ENCODE measurements at places on chromosomes 5 and 9.

DNA sequence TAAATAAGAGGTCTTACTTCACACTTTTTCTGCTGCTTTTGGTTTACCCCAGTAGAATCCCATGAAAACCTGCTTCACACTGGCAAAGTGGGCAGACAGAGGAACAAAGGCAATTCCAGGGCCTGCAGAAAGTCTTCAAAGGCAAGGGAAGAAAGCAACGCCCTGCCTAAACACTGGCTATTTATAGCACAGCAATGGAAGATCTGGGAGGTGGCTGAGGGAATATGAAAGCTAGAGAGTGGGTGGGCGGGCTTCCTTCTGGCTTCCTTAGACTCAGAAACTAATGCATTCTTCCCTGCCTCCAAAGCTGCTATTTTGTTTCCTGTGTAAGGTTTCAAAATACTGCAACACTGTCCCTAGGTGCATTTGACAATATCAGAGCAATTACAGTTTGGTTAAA is 46.8 kb downstream of the ELAVL2 start:
- DNase-seq, result no peak

- no peak for DNase-seq
Observed at GRCh38 chr9:134392900-134393299, 66.6 kb downstream of the RXRA start.

DNA sequence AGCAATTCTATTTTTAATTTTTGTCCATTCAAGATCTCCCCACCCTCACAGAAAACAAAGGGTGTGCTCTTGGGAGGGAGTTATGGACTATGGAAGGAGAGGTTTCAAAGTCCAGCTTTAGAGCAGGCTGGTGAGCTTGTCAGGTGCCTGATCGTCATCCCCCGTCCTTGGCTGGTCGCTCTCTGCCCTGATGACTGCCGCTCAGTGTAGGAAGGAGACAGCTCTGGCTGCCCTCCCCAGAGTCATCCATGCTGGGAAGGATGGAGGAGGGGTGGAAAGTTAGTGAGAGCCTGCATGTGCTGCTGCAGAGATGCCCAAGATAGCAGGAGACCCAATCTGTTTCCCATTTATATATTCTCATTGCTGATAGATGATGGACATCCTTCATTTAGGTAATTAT is 96.6 kb downstream of the NLN start:
- no peak for DNase-seq

GRCh38 chr9:99085949-99086948 is 18.7 kb upstream of the TGFBR1 start:
- no peak for DNase-seq

DNA sequence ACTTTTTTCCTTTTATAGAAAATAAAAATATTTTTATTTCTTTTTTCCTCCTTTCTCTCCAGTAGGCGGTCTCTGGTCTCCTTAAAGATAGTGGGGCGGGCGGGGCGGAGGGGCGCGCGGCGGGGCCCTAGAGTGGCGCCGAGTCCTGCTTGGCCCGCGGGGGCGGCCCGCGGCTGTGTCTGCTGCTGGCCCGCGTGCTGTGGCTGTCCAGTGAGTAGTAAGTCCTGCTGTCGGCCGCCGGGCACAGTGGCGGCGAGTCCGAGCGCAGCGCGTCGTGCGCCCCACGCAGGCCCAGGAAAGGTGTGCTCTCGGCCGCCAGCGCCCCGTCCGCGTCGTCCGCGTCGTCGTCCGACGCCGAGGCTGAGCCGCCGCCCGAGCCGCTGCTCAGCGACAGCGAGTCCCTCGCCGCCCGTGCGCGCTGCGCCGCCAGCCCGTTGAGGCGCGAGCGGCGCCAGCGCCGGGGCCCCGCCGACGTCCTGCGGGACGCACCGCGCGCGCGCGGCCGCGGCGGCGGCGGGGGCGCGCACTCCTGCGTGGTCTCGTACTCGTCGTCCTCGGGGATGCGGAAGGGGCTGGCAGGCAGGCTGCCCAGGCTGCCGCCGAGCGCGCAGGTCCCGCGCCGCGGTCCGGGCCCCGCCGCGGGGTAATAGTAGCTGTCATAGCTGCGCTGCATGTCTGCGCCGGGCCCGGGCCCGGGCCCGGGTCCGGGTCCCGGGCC is 52.3 kb downstream of the PSD2 start:
- peak; percentile 78 for DNase-seq

DNA sequence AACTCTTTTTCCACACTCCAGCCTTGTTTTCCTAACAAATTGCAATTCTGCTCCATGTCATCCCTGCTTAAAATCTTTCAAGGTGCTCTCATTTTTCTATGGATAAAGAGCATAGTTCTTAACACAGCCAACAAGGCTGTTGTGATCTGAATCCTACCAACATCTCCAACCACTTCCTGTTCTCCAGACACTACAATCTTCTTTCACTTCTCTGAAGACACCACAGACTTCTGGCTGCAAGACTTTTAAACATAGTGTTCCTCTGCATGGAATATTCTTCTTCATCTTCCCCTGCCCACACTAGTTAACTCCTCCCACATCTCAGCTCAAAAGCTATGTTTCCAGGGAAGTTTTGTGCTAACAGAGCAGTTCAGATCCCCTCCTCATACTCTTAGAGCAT is 404.8 kb downstream of the MAN2A1 start:
- DNase-seq, result no peak

- DNase-seq, result no peak
Observed at GRCh38 chr5:79512049-79512448, 1.9 kb downstream of the HOMER1 start.

DNA sequence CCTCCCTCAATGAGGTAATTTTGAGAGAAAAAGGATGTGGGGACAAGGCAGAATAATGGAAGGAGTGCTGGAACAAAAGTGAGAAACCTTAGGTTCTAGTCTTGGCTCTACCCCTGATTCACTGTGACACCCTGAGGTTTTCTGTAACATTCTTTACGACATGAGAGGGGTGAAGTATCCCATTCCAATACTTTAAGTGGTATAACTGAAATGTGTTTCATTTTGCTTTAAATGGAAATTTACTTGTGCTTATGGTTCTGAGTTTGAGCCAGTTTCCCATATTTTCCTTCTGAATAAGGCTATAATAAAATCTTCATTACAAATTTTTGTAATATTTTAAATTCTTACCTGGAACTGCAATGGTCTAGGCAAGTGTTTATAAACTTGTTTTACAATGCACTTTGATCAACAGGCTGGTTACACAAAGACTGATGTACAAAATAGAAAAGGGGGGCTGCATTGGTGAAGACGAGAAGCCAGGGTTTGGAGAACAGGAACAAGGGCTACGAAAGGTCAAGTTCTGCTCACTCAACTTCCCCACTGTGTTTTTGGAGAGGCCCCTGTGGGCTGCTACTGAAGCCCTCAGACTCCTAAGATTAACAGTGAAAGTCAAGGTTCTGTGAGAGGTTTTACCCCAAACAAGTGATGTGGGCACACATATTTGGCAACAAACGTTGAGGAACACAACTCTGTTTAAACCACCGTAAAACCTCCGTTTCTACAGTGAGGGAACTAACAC is 171.9 kb upstream of the ELL2 start:
- DNase-seq, result no peak

DNA sequence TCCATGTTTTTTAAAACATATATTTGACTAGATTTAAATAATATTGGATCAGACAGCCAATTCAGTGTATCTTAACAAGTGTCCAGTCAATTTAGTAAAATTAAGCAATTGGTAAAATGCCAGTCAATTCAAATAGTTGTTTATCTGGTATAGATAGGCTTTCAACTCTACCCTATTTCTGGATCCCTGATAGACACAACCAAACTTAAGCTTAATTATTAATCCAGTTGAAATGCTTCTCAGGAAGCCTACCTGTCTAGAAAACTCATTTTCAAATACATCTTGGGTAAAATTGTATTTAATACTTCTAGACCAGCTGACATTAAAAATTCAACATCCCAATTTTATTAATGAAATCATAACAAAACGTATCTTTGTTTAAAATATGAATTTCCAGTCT is 710.8 kb upstream of the GRAMD2B start:
- DNase-seq, result no peak

DNA sequence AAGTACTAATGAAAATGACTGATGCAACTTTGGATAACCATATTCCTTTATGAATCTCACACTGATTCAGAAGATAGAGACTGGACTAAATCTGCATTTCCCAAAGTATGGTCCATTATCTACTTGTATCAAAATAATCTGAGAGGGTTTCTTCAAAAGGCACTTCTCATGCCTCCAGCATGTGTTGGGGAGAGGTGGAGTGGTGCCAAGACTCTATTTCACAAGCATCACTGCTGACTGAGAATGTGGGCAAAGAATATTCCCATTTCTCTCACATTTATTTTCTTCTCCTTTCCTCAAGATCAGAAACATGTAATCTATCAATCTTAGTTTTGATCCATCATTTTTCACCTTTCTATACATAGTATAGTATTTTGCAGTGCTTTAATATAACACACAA is 135.4 kb downstream of the GABRB2 start:
- DNase-seq, result no peak

- DNase-seq, result no peak
Observed at GRCh38 chr9:99465231-99465907, 243.3 kb downstream of the SEC61B start.

DNA sequence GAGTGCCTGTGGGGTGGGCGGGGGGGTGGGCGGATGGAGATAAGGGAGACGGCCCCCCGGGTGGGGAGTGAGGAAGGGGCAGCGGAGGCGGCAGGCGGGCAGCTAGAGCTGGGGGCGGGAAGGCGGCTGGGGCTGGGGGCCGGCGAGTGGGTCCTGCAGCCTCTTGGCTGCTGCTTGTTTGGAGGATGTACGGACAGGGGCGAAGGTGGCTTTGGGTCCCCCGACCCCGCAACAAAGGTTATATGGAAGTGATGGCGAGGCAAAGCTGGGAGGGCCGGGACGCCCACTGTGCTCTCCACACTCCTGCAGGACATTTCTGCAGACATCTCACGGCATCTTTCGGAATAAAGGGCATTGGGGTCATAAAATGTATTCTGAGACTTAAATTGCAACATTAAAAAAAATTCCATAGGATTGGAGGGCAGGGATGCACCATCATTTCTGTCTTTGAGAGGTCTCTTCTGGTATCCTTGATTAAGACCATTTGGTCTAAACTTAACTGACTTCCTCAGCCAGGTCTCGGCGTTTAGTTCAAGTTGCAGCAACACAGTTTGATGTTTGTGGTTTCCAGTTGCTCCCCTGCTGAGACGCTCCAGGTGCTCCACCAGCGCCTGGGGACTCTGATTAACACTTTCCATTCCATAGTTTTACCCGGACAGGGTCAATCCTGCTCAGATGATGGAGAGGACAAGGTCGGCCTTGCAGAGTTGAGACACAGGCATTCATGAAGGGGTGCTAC is 101.6 kb upstream of the SSBP2 start:
- no peak for DNase-seq

GRCh38 chr9:88971131-88971960 is 19.9 kb upstream of the S1PR3 start:
- no peak for DNase-seq

DNA sequence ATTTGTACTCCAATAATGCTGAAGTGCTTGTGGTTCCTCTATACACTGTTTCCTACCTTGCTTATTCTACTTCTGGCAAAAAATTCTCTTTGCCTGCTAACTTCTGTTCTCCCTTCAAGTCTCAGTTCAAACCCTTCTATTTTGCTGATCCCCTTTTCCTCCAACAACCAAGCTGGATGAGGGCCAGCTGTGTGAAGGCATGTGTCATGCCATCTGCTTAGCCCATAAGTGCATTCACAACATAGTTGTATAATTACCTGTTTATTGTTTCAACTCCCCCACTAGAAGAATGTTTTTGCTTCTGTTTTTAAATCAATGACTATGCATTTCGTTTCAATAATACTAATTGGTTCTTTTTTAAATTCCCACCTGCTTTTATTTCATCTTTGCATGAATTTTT is 1951.4 kb upstream of the WWC1 start:
- no peak for DNase-seq

GRCh38 chr9:131227112-131227958 is 49.0 kb downstream of the FAM78A start:
- no peak for DNase-seq

DNA sequence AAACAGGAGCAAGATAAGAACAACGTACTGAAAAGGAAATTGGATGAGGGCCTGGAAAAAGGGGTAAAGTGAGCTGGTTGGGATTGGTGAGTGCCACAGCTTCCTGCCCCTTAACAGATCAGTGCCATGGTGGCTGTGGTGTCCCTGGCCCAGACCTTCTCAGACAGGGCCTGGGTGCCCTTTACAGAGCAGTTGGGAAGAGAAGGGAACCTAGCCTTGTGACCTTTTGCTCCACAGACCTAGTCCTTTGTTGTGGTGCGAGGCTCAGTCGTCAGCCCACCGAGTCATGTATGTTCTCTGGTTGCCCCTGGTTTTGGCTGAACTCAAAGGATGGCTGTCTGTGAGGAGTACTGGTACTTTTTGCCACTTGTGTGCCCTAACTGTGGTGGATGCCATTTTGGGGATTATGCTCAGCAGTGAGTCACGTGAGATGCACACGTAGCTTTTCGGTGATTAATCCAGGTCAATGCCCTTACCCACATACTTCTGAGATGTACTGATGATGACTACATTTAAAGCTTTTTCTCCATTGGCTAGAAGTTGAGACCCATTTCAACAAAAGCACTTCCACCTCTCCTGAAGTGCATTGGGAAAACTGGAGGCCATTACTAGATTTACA is 48.4 kb downstream of the EXOSC2 start:
- DNase-seq, result no peak

- no peak for DNase-seq
Observed at GRCh38 chr9:128190516-128191405, 611 bp downstream of the CIZ1 start.

- DNase-seq, result peak; percentile 90
Observed at GRCh38 chr5:119452373-119453039, at the start of gene HSD17B4. Gene HSD17B4, plus strand, starts transcription at chr5:119452497. Its CDS starts 79 bp downstream, at chr5:119452576.

DNA sequence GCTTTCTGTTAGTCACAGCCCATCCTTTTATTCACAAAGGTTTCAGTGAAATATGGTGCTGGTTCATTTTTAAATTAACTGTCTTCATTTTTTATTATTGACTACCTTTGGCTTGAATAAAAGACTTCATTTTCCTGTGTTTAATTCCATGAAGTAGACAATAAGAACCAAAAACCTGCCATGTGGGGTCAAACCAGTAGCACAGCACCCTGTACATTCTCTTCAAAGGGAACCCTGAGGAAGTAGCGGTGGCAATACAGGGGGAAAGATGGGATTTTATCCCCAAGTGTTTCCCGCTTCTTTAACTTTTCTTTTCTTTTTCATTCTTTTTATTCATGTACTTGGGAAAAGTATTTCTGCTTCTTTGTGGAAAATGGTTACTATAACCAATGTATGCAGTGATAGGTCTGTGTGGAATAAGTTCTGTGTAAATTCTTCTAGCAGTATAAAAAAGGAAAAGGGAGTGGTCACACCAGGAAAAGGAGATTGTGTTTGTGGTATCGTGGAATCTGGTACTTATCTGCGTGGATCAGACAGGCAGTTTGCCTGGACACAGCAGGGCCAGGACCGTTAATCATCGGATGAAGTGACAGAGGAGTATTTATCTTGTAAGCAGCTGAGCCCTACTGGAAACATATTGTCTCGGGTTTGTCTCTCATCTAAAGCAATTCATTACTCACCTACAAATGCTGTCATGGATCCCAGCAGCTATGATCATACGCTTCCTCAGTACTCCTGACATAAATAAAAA is 94.2 kb downstream of the PPIC start:
- DNase-seq, result no peak
